ENCODE measurements at places on chromosomes 13 and 19.

- DNase-seq = peak; percentile 24
Observed at GRCh38 chr13:62320129-62321108, 904.8 kb upstream of the PCDH20 start.

DNA sequence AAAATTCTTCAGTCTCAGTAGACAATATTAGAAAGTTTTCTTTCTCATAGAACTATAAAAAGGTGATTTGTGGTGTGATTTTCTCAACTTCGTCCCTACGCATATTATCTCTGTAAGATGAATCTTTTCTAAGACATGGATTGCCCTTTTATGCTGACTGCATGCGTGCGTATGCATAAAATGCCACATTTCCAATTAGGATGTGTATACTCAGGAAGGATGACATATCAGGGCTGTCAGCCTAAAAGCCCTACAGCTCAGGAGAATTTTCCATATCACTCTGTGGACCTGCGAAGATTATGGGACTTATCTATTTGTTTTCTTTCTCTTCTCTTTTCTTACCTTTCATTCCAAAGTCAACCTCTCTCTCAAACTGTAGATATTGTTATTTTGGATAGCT lies 166.5 kb upstream of the GPC6 start:
- no peak for DNase-seq

GRCh38 chr19:34734537-34735103 lies 577 bp downstream of the ZNF181 start:
- peak; percentile 81 for DNase-seq

GRCh38 chr19:45768655-45768983 lies 433 bp downstream of the SIX5 start:
- peak; percentile 22 for DNase-seq

- DNase-seq = peak; percentile 70
Observed at GRCh38 chr13:77980592-77980991, 62.0 kb upstream of the EDNRB start.

DNA sequence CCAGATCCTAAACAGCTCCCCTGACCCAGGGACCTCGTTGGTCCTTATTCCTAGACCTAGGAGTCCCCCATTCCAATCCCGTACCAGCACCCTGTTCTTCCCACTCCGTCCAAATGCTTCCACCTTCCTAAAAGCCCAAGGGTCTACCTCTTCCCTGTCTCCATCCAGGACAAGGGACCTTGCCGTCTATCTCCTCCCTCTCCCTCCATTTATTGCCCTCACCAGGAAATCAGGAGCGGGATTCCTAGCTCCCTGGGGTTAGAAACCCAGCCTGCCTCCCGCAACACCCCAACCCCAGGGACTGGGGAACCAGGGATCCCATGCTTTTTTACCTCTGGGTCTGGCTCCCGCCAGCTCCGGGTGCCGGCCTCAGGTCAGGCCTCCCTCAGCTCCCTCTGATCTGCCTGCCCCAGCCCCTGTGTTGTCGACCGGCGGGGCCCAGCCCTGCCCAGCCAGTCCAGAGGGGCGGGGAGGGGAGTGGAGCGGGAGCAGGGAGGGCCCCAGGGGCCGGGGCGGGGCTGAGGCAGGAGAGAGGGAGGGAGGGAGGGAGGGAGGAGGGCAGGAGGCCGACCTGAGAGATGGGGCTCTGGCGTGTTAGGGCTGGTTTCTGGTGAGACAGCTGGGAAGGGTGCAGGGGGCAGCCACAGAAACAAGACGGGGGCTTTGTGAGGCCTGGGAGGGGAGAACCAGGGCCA lies at the start of gene B3GNT8:
B3GNT8 (minus strand) TSS at position 423 of the 695 bp plus-strand sequence. CDS start 596 bp downstream, outside the sequence.
- DNase-seq = peak; percentile 11

DNA sequence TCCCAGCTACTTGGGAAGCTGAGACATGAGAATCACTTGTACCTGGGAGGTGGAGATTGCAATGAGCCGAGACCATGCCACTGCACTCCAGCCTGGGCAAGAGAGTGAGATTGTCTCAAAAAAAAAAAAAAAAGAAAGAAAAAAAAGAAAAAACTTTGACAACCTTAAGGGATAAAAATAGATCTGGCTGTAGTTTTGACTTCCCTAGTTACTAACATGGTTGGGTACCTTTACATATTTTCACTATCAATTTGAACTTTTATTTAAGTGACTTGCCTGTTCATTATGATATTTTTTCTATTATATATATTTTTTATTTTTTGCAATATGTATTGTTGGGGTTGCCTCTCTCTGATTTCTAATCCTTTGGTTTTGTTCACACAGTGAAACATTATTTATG lies 8.4 kb upstream of the ZNF235 start:
- no peak for DNase-seq

GRCh38 chr13:48151363-48152161 lies 56.7 kb upstream of the MED4 start:
- no peak for DNase-seq

DNA sequence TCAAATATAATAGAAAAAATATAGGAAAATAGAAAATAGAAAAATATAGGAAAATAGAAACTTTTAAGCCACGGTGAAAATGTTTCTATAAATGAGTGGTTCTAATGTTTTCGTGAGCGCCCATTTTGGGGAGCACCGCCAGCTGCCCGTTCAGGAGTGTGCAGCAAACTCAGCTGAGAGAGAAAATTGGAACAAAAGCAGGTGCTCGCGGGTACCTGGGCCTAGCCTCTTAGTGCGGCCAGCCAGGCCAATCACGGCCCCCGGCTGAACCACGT lies 204 bp upstream of the PDX1 start:
- no peak for DNase-seq

- DNase-seq = no peak
Observed at GRCh38 chr13:91401920-91402319, 3.5 kb downstream of the GPC5 start.

GRCh38 chr19:33403973-33404304 lies 30.4 kb downstream of the CEBPG start:
- DNase-seq = no peak

- no peak for DNase-seq
Observed at GRCh38 chr13:30017880-30018279, 167.5 kb upstream of the UBL3 start.

GRCh38 chr19:46503848-46504453 lies 8.3 kb upstream of the PNMA8B start:
- DNase-seq = no peak

DNA sequence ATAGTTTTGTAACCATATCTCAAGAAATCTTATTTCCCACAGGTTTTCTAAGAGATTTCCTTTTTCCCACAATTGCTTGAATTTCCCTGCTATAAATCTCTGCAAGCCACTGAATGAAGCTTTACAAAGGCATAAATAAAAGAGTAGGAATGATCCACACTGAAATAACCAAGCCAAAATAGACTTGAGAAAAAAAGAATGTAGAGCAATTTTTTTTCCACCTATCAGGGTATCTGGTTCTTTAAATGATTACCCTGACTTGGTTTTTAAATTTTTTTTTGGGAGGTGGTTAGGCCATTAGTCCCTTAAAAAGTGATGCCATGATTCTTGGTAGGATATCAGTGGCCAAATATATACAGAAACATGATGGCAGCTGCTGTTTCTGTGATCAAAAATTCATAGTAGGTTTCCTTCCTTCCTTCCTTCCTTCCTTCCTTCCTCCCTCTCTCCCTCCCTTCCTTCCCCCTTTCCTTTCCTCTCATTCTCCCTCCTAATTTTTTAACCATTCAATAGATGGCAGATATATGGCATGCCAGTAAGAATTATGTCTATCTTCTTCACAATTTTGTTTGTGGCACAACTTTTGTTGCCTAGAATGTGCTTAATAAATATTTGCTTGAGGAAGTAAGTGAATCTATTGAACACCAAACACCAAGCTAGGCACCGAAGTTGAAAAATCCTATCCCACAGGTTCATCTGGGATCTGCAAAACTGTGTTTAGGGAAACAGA lies 233.7 kb downstream of the LHFPL6 start:
- no peak for DNase-seq

DNA sequence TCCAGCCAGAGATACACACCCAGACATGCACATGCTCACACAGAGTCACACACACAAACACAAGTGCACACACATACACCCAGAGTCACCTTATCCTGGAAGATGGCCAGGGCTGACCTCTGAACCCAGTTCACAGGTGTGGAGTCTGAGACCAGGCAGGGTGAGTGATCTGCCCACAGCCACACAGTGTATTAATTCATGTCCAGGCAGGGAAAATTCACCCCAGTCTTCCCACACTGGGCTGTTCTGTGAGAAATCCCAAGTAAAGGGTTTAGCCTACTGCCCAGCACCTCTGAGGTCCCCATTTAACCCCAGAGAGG lies 2.0 kb downstream of the POU2F2 start:
- no peak for DNase-seq

- no peak for DNase-seq
Observed at GRCh38 chr19:16036941-16037340, 39.4 kb upstream of the TPM4 start.

GRCh38 chr19:31770223-31770622 lies 421.0 kb upstream of the TSHZ3 start:
- DNase-seq = no peak

DNA sequence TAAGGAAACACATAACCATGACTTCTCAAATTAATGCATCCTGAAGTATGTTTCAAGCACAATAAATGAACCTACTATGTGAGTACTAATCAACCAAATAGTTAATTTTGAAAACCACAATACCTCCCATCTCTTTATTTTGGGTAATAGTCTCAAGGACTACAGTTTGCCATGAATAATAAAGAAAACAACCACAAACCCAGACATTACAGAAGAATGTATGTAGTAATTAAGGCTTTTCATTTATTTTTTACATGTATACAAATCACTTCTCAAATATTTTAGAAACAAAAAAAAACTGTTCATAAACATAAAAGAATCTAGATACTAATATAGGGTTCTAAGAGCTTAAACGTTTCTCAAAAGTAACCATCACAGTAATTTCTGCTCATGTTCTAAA lies 6.8 kb downstream of the KATNAL1 start:
- DNase-seq = no peak

GRCh38 chr13:112870051-112870331 lies 99.0 kb upstream of the MCF2L start:
- no peak for DNase-seq

GRCh38 chr19:31716826-31717225 lies 367.6 kb upstream of the TSHZ3 start:
- no peak for DNase-seq

DNA sequence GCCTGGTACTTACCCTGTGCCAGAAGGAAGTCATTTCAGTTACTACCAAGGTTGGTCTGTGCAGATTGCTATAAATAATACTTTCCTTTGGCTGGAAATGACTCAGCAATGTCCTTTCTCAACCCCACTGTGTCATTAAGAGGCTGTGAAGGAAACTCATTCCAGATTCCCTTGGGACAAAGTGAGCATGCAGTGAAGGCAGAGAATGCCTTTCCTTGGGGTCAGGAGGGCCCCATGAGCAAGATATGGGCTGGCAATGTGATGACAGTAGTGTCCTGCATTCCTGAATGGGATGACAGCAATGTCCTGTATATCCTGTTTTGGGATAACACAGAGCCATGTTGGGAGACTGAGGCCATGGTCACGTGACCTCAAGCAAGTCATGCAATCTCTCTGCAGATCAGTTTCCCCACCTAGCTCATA lies 213.1 kb upstream of the TMTC4 start:
- DNase-seq = peak; percentile 85

DNA sequence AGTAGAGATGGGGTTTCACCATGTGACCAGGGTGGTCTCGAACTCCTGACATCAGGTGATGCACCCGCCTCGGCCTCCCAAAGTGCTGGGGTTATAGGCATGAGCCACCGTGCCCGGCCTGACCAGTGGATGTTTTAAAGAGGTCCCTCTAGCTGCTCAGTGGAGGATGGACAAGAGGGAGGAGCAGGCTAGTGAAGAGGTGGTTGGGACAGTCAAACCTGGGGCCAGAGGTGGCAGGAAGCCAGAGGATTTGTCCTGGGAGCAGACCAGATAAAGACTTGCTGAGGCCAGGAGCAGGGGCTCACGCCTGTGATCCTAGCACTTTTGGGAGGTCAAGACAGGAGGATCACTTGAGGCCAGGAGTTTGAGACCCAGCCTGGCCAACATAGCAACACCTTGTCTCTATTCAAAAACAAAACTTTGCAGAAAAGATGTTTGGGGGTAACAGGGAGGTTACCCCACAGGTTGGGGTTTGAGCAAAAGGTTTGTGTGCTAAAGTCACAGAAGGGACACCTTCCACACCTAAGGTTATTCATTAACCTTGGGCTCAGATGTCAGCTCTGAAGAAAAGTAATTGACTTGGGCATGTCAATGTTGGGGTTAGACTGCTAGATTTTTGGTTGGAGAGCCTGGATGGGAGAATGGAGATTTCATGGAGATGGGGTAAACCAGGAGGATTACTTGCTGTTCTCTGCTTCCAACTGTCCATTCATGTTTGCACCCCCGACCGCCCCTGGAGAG lies 9.0 kb downstream of the BCAM start:
- no peak for DNase-seq

- DNase-seq = no peak
Observed at GRCh38 chr19:28746478-28746877, 466.5 kb downstream of the UQCRFS1 start.

GRCh38 chr19:27796073-27796472 lies 1416.9 kb downstream of the UQCRFS1 start:
- no peak for DNase-seq

- DNase-seq = no peak
Observed at GRCh38 chr13:50052478-50052877, 37.2 kb downstream of the KCNRG start.

- peak; percentile 23 for DNase-seq
Observed at GRCh38 chr19:55372316-55373081, 2.2 kb upstream of the IL11 start.
